SJSA1 (cell line): ENCODE measurements at places on chromosomes 13 and 19. TPM values are rescaled to one million over a fixed set of nuclear protein-coding genes. Genes with fewer than 3 reads are reported as not detected.

GRCh38 chr19:2475018-2475701 lies 767 bp upstream of the GADD45B start:
- peak; percentile 79 for DNase-seq

- DNase-seq = no peak
Measured at GRCh38 chr13:60178327-60178726, 14.6 kb upstream of the DIAPH3 start.

GRCh38 chr19:13992025-13992424 lies 14.1 kb downstream of the RFX1 start:
- no peak for DNase-seq

- DNase-seq = no peak
Measured at GRCh38 chr13:34340534-34340933, 522.6 kb downstream of the RFC3 start.

- DNase-seq = no peak
Measured at GRCh38 chr19:33613620-33614000, 8.1 kb upstream of the CHST8 start.

DNA sequence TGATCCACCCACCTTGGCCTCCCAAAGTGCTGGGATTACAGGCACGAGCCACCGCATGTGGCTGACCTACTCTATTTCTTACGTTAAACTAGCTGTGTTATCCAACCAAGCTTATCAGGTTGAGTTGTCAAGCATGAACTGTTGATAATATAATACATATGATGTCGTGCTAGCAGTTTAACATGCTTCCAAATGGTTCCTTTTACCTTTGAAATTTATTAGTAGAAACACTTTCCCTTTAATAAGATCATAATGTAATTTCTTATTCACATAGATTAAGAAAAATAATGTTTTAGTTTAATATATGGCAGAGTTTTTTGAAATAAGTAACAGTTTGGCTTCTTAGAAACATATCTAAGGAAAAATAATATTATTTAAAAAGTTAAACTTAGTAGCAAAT lies 34.4 kb upstream of the VWA8 start:
- DNase-seq = no peak

DNA sequence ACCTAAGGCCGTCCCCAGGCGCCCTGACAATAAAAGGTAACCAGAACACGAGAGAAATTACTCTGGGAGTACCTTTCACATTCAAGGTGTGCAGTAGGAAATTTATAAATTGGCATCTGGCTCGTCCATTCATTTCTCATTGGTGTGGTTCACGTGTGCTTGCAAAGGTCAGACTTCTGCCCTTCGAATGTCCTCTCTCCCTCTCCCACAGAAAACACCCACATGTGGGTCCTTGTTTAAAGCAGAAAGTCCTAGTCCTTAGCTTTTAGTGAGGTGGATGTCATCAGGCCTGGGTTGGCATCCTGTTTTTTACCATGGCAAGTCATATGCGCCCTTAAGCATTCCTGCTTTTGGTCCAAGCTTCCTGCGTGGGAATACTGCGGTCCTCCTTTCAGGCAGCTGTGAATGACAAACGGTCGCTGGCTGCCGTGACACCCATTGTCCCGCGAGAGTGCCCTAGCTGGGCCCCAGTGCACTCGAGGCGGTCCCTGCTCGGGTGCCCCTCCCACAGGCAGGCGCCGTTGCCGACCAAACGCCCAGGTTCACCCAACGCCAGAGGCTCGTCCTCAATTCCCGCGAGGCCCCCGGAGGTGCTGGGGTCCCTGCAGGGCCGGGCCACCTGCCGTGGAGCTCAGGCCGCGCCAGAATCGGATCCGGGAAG lies at the start of gene NUDT19:
TSS of gene NUDT19 (plus strand) at position 531 of the 661 bp plus-strand sequence. CDS start 140 bp downstream, outside the sequence.
- peak; percentile 90 for DNase-seq

GRCh38 chr19:6264803-6265202 lies 15.0 kb downstream of the MLLT1 start:
- DNase-seq = no peak

DNA sequence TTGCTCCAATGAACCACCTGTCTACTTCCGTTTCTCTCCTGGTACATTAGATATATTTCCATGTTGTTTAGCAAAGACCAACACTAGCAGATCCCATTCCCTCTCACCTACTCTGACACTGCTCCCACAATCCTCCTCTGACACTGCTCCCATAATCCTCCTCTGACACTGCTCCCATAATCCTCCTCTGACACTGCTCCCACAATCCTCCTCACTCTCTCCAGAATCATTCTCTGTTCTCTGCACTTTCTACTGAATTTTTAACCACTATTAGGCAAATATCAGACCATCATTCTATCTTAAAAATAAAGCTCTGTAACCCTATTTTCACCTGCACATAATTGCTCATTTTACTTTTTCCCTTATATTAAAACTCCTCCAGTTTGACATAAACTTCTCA lies 578.5 kb upstream of the PCDH20 start:
- DNase-seq = no peak

GRCh38 chr13:68439817-68440216 lies 1209.7 kb upstream of the PCDH9 start:
- DNase-seq = no peak

- no peak for DNase-seq
Measured at GRCh38 chr19:40413291-40413845, at the start of gene PRX. Gene PRX (minus strand): TSS chr19:40413378. CDS start chr19:40407932, 5,446 bp downstream.

- no peak for DNase-seq
Measured at GRCh38 chr13:64648293-64648692, 2581.8 kb downstream of the PCDH9 start.

DNA sequence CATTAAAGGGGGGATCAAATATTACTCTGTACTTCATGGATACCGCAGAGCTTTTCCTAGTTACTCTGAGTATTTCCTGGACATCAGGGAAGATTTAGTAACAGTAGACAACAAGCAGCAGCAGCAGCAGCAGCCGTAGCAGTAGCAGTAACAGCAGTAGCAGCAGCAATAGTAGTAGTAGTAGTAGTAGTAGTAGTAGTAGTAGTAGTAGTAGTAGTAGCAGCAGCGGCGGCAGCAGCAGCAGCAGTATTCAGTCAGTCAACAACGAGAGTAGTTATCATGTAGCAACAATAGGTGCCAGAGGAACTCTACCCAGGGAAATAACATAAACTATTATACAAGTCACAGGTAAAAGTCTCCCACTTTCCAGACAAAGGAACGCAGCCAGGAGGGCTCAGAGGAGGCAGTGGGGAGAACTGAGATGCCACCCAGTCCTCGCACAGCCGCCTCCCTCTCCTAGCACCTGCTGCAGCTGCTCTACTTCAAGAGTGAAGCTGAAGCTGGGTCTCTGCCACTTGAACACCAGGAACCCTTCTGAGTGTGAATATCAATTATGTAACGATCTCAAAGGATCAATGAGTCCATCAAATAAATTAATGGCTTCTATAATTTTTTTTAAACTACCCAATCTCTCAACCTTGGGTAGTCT lies 1.3 kb upstream of the DOCK9 start:
- DNase-seq = no peak

DNA sequence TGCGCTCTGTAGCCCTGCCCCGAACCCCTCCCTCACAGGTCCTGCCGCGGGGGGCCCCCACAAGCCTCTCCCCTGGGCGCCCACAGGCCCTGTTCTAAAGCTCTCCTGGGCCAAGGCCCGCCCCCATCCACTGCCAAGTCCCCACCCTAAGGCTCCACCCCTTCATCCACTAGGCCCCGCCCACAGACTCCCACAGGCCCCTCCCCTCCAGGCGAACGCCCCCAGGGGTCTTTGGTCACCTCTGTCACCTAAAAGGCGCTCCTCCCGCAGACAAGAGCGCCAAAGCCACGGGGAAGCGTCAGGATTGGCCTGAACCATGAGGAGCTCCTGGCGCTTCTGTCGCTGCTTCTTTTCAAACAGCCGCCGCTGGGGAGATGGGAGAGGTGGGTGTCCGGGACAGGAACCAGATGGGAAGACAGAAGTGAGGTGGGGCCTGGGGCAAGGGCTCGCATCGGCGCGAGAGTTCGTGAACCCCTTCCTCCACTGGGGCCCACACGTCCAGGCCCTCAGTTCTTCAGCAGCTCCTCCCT lies 2.3 kb downstream of the TULP2 start:
- no peak for DNase-seq

DNA sequence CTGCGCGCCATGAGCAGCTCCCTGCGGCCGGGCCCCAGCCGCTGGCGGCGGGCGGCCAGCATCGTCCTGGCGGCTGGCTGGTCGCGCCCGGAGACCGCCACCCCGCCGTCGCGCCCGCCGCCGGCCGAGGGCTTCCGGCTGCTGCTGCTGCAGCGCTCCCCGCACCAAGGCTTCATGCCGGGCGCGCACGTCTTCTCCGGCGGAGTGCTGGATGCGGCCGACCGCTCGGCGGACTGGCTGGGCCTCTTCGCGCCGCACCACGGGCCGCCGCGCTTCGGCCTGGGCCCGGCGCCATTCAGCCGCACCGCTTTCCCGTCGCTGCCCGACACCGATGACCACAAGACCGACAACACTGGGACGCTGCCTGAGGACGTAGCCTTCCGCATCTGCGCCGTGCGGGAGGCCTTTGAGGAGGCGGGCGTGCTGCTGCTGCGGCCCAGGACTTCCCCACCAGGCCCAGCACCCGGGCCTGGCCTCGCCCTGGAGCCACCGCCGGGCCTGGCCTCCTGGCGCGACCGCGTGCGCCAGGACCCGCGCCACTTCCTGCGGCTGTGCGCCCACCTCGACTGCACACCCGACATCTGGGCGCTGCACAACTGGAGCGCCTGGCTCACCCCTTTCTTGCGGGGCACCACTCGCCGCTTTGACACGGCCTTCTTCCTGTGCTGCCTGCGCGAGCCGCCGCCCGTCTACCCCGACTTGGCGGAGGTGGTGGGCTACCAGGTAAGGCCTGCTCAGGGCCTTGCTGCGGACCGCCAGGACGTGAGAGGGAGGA lies 518 bp downstream of the NUDT19 start:
- DNase-seq = peak; percentile 67

DNA sequence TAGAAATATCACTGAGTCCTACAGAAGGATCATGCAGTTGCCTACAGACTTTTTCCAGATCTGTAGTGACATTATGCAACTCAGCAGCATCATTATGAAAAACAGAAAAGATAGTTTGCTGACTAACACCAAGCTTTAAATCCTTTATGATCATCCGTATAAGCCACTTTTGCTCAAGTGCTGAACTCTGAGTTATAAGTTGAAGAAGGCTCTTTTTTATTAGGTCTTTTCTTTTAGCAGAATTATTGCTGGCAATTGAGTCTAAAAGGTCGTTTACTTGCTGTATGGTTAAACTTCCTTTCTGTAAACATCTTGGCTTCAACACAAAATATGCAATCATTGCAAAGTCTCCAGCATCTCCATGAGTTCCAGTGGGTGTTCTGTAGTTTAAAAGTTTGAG lies 4.8 kb downstream of the LIG4 start:
- DNase-seq = no peak

DNA sequence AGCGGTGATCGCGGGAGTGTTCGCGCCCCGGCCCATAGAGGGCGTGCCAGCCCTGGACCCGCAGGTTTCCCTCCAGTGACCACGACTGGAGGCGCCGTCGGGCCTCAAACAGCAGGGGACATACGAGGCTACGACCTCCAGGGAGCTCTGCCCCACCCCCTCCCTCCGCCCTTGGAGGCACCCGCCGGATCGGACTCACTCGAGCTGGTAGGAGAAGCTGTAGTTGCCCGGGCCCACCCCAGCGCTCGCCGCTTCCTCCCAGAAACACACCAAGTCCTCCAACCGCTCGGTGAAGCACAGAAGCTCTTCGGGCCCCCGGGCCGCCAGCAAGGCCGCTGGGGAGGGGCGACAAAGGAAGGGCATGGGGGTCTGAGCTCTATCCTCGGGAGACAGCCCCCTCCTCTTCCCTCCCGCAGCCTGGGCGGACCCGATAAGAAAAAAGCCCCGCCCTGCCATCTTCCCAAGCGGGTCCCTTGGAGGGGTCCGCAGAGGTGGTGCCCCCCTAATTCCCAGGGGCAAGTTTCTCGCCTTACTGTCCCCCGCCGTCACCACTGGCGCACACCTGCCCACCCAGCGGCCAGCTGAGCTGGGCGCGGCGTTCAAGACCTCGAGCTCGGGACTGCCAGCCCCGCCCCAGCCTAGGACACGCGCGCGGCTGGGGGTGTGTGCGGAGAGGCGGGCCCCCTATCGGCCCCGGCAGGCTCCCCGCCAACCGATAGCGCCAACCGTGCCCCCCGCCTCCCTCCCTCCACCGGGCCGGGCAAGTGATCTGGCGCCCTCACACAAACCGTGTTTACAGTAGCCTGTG lies 1.0 kb downstream of the EPOR start:
- DNase-seq = no peak

GRCh38 chr13:65855242-65855805 lies 1374.8 kb downstream of the PCDH9 start:
- no peak for DNase-seq

GRCh38 chr19:15220833-15221232 lies 11.4 kb downstream of the EPHX3 start:
- no peak for DNase-seq

- peak; percentile 72 for DNase-seq
Measured at GRCh38 chr19:1324806-1325567, 39.3 kb downstream of the EFNA2 start.

GRCh38 chr19:50030225-50030624 lies 4.4 kb downstream of the ZNF473 start:
- DNase-seq = no peak

GRCh38 chr19:19461671-19462622 lies 53.4 kb downstream of the TSSK6 start:
- DNase-seq = no peak

DNA sequence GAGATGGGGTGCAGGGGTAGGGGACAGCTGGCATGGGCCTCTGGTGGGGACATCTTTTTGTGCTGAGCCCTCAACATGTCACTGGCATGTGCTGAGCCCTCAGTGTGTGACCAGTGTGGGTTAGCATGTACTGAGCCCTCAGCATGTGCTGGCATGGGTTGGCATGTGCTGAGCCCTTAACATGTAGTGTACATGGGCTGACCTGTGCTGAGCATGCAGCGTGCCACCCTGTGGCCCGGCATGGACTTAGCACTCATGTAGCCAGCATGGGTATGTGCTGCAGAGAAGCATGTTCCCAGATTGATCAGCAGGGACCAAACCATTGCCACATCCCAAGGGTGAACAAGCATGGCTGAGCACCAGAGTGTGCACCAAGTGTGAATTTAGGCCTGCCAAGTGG lies 11.5 kb downstream of the HIPK4 start:
- DNase-seq = no peak

DNA sequence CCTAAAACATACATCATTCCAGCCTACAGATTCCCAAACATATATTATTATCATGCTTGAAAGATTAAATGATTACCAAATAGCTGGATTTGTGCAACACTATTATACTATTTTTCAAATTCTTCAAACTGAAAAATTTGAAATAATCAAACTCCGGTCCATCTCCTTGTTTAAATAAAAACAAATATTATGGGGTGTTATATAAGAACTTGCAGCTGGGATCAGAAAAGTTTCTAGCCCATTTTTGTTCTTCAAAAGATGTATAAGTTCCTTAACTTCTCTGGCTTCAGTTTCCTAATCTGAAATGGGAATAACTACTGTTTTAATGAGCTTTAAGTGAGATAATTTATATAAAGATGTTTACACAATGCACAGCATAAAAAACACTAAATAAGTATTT lies 422.9 kb downstream of the PCDH9 start:
- no peak for DNase-seq

NLRP5 gene
- total RNA-seq = not detected in 2 replicates

C19orf33 gene
- total RNA-seq = not detected in 2 replicates

ACER1 gene
- total RNA-seq = not detected in 2 replicates

PCID2 gene
- 108 and 126 TPM in 2 replicates for total RNA-seq

DCT gene
- not detected in 2 replicates for total RNA-seq

PTPRS gene
- 52.5 and 66.6 TPM in 2 replicates for total RNA-seq

UQCRFS1 gene
- total RNA-seq = 41.5 and 50.4 TPM in 2 replicates

PRX gene
- total RNA-seq = 0.88 and 2.4 TPM in 2 replicates

LILRA2 gene
- not detected in 2 replicates for total RNA-seq

KCNK6 gene
- 0.03 and 0.34 TPM in 2 replicates for total RNA-seq

PSG1 gene
- total RNA-seq = 0.05 TPM in 1 of 2 replicates, not detected in the other

ZNF439 gene
- 0.06 and 1.5 TPM in 2 replicates for total RNA-seq

LACC1 gene
- total RNA-seq = 3.4 and 8.5 TPM in 2 replicates

FBXO17 gene
- total RNA-seq = 3.9 and 21.0 TPM in 2 replicates

LGI4 gene
- total RNA-seq = not detected in 2 replicates

C3 gene
- not detected in 2 replicates for total RNA-seq

KLK15 gene
- not detected in 2 replicates for total RNA-seq
